ENCODE measurements at places on chromosomes 2 and 18.

DNA sequence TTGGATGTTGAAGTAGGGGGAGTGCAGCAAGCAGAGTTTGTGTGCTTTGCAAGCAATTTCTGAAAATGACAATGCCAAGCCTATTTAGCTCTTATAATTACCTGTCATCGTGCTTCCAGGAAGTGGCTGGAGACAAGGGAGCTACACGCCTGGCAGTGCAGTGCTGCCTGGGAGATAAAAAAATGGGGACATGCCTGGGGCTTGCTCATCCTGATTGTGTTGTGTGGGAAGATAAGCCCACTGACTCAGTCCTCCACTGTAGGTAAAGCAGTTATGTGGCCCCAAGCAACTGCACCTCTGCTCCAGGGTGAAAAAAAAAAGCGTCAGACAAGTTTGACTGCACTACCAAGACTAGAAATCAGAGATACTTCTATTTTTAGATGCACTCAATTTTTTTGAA lies 396.9 kb upstream of the NXPH2 start:
- DNase-seq = no peak

DNA sequence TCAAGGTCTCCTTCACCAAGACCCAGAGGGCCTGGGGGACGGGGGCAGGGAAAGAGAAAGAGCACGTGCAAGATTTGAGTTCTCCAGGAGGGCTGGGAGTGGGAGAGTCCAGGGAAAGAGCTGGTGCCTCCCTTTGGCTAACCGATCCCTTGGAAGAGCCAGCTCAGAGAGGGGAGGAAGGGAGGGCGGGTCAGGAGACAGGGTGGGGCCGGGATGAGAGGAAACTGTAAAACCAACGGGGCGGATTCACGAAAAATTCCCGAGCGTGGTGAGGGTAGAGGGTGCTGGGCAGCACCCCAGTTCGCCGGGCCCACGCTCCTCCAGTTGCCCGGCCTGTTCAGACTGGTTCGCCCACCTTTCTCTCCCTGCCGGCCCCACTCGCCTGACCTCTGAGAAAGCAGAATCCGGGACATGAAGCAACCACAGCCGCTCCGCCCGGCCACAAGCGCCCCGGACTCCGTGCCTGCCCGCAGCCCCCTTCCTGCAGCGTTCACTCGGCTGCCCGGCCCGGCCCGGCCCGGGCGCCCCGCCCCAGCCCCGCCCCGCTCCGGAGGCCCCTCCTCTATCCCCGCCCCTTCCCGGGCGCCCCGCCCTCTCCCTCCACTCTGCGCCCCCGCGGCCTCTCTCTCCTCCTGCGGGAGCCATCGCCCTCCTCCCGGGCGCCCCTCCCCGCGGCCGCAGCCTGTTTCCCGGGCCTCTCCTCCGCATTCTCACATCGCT lies 230.9 kb upstream of the SMAD2 start:
- peak; percentile 46 for DNase-seq

DNA sequence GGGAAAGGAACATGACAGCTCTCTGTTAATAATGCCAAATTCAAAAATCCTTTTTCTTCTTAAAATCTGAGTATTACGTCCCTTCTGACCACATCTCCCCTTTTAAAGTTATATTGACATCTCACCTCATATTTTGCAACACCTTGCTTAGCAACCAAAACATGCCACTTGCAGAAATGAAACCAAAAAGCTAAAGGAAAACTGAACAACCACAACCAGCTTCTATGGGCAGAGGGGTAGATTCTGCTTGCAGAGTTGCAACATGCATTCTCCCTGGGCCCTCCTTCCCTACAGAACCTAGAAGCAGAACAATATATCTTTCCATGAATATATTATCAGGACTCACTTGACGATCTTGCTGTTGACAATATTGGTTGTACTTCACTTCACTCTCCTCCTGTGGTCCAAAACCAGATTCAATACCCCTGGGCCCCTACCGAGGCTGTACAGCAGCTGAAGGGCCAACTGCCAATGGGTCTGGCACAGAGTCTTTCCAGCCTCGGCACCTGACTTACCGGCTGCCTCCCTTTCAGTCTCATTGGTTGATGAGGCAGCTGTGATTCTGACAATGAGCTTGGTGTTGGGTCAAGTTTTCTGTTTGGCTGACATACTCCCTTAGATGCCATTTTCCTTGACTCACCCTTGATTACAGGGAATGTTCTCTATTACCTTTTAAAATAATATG lies 616.6 kb downstream of the ZEB2 start:
- no peak for DNase-seq

GRCh38 chr18:70376914-70377258 lies 88.0 kb downstream of the SOCS6 start:
- no peak for DNase-seq

DNA sequence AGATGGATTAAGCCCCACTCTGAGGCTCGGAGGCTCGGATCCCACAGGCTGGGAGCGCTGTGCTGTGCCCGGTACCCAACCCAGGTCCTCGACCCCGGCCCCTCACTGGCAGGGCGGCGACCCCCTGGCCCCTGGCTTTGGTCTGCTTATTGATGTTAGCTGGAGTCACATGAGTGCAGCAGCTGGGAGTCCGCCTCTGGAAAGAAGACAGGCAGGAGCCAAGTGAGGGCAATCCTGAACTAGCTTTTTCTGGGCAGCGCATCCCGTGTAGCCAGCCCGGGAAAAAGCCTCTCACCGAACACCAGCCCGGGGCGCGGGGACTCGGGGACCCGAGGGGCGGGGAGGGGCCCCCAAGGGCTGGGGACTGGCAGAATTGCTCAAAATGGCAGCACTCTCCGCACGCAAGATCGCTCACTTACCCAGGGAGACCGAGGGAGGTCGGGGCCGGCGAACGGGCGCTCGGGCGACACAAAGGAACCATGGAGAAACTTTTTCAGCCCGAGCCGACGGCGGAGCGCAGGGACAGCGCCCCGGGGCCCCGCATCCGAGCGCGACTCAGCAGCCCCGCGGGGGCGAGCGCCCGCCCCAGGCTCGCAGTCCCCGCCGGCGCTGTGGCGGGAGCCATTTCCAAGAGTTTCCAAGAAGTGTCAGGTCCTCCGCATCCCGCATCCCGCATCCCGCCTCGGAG lies 567 bp downstream of the TMEM200C start:
- no peak for DNase-seq

- no peak for DNase-seq
Measured at GRCh38 chr2:120454654-120455385, 108.9 kb downstream of the INHBB start.

DNA sequence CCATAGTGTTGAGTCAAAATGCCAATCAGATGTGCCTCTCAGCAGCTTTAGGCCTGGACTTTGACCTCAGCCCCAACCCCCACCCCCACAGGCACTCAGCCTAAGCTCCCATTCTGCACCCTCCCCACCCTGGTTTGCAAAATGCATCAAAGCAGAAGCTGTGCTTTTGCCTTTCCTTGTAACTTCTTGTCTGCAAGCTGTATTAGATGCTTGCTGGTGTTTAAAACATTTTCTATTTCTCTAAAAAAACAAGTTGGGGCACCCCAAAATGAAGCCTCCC lies 26.6 kb upstream of the STEAP3 start:
- no peak for DNase-seq

GRCh38 chr2:146785101-146785500 lies 1059.7 kb upstream of the ACVR2A start:
- DNase-seq = no peak

DNA sequence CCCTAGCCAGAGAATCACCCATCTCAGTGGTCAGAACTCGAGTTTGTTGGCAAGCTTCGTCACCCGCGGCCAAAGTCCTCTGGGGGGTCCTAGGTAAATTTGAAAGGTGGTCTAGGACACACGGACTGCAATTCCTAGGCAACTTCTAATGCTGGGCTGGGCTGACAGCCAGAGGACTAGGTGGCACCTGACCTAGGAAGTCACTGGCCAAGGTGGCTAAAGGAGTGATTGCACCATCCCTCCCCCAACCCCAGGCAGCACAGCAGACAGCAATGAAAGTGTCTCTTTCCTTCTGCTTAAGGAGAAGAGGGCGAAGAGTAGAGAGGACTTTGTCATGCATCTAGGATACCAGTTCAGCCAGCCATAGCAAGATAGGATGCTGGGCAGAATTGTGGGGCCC lies 110.9 kb downstream of the CABYR start:
- no peak for DNase-seq

DNA sequence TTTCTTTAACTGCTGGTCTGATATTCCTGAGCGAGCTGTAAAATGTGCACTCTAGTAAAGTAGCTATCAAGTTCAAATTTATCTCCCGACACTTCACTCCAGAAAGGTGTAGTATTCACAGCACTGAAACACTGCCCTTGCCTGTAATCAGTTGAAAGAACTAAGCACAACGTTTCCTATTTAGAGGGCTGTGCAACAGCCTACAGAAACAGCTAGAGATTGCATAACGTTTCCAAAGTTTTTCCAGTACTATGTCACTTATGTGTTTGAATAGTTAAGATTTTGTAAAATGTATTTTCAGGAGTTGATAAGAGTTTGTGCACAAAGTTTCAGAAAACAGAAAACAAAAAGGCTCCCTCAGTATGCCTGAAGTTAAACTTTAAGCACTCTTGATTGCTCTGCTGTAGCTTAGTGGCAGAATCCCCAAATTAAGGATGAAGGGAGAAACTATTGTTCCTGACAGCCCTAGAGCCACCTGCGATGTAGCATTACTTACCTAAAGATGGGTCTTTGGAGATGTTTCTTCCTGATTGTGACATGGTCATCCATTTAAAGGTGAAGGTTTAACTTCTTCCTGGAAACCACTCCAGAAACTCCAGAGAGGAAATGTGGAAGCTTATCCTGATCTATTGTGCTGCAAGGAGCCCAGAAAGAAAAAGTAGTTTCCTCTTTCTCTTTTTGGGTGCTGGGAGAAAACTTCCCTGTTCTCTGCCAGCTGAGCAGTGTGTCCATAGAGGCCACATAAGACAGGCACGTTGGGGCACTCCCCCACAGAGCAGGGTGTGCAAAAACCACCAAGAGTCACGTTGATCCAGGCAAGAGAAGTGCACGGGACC lies 536 bp downstream of the PDE1A start:
- DNase-seq = no peak

GRCh38 chr2:114091010-114091409 lies 201.1 kb downstream of the ACTR3 start:
- DNase-seq = no peak

- DNase-seq = no peak
Measured at GRCh38 chr2:43023791-43024514, 202.5 kb downstream of the ZFP36L2 start.

DNA sequence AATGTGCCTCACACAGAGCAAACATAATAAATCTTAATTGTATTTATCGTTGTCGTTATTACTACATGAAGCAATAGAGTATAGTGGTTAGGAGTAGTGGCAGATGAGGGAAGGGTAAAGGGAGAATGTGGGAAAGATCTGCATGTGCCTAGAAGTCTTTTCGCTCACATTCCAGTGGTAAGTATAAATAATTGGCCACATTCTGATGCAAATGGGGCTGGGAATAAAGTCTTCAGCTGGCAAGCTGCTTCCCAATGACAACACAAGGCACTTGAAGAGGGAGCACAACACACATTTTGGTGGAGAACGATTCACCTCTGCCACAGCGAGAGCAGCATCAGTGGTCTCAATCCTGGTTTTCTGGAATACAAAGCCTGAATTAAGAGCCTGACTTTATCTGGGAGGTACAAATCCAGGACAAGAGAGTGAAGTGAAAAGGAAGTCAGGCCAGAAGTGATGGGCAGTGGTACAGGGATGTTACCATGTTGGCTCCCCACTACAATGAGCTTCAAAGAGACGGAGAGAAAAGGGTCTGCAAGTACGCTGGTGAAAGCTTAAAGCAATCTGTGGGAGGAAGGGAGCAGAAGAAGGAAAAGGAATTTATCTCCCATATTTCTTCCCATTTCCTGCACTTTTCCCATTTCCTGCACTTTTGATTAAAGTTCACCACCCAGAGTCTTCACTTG lies 112.3 kb downstream of the ARHGAP15 start:
- no peak for DNase-seq

- DNase-seq = no peak
Measured at GRCh38 chr18:48408727-48409590, at the start of gene ZBTB7C. ZBTB7C (minus strand) TSS chr18:48409383.

GRCh38 chr2:8244639-8245038 lies 437.2 kb upstream of the ID2 start:
- DNase-seq = no peak

- DNase-seq = no peak
Measured at GRCh38 chr2:197372592-197372991, 62.0 kb upstream of the ANKRD44 start.

DNA sequence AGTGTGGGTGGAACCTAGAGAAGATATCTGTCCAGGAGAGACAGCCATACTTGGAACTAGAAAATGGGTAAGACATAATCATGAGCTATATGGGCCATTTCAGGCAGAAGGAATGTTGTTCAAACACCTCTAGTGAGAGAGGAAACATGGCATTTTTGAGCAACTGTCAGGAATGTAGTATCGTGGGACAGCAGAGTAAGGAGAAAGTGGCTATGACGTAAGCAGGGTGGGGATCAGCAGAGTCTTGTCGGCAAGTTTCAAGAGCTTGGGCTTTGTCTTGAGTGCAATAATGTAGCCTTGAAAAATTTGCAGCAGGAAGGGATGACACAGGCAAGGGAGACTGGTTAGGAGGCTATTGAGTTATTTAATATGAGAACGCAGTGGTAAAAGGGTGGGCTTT lies 20.4 kb downstream of the SERPINB7 start:
- no peak for DNase-seq

GRCh38 chr2:8531481-8531880 lies 150.4 kb upstream of the ID2 start:
- DNase-seq = no peak

- DNase-seq = no peak
Measured at GRCh38 chr18:76134628-76135027, 360.4 kb downstream of the ZNF516 start.

DNA sequence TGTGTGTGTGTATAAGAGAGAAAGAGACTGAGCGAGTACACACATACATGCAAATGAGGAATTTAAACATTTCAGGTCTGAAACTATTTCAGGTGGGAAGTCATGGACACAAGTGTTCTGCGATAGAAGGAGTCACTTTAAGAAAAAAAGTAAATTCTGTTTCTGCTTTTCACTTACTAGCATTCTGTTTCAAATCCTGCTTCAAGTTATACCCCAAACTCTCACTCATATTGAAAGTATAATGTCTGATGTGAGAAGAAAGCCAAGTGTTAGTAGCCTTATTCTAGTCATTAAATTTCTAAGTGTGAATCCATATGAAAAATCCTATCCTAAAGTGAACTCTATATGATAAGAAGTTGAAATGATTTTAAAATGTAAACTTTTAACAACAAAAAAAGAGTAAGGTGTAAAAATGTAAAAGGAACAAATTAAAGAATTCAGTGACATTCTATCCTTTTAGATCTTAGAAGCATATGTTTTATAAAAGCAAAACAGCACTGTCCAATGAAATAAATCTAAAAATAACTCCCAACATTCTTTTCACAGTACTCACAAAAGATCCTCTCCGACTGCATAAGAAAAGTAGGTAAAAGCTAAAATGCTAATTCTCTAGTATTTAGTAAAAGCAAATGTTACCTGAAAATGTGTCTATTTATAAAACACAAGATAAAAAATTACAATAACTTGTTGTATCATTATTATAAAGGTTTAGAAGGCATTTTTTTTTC lies 570.6 kb downstream of the ZEB2 start:
- no peak for DNase-seq

- no peak for DNase-seq
Measured at GRCh38 chr2:111049792-111050640, 70.7 kb upstream of the BCL2L11 start.
